HCT116 (cell line): ENCODE measurements at places on chromosomes 16 and 17.

GRCh38 chr17:38867179-38867967 lies 2.5 kb upstream of the LASP1 start:
- DNase-seq, result no peak

- no peak for DNase-seq
These were observed 267.6 kb downstream of the STX8 start for GRCh38 chr17:9308069-9308468.

DNA sequence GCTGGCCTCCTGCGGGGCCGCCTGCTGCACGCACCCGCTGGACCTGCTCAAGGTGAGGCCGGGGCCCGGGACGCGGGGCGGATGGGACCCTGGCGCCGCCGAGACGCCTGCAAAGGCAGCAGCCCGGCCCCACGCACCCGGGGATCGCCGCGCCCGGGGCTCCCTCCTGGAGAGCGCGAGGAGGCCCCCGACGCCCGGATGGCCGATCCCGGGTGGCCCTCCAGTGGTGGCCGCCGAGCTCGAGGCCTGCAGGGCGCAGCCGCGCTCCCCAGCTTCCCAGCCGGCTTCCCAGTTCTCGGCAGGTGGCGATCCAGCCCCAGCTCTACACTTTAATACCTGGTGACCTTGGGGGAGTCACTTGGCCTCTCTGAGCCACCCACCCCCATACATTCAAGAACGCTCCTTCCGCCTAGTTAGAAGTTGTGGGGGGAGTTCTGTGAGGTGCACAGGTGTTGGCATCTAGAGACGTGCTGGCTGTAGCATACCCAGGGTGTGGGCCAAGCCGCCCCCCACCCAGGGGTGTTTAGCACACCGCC lies 452 bp downstream of the SLC25A10 start:
- DNase-seq, result no peak

- no peak for DNase-seq
These were observed 18.4 kb downstream of the GPR179 start for GRCh38 chr17:38325221-38325851.

DNA sequence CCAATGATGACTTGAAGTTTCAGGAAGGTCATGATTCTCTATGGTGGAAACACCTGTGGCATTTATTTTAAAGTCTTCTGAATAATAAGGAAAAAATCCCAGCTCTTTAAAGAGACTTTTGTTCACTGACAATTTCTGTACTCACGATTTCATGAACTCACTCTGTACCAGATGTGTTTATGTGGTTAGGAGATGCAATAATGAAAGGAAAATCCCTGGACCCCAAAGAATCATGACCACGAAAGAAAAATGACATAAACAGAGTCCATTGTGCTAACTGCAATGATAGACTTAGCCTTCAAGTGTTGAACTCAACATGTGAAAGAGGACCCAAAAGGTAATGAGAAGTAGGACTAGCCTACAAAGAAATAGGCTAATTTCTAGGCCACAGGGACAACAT lies 947.5 kb downstream of the CDH11 start:
- DNase-seq, result no peak

DNA sequence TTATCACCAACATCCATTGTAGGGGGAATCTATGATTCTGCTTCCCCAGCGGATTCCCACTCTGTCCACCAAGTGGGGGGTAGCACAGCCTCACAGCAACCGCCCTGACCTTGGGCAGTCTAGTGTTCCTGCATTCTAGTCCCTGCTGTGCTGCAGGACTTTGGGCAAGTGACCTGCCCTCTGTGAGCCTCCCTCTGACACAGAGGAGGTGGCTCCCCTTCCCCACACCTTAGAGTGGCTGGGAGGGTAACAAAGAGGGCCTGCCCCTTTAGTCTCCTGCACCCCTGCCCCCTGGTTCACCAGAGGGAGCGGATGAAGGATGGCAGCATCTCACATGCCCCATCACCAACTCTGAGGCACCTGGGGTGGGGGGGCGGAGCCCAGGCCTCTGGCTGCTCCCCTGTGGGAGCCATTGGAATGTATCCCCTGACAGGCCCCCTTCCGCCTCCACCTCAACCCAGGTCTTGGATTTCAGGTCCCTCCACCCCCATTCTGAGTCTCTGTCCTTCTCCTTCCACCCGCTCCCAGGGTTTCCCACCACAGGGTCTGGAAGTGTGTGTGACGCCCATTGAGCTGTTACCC lies 10.1 kb downstream of the GAS2L2 start:
- no peak for DNase-seq

DNA sequence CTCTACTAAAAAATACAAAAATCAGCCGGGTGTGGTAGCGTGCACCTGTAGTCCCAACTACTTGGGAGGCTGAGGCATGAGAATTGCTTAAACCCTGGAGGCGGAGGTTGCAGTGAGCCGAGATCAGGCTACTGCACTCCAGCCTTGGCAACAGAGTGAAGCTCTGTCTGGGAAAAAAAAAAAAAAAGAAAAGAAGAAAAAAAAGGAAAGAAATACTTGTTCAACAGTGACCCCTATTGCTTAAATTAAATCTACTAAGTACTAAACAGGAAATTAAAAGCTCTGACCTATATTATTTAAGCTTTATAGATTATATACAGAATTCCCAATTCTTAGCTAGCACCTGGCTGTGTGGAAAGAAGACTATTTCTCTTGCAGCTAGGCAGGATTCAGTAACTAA lies 48.9 kb downstream of the FBXL20 start:
- DNase-seq, result no peak

GRCh38 chr16:79171931-79172705 lies 428.4 kb downstream of the MAF start:
- no peak for DNase-seq

GRCh38 chr17:42284566-42284965 lies 3.7 kb upstream of the STAT5A start:
- no peak for DNase-seq

DNA sequence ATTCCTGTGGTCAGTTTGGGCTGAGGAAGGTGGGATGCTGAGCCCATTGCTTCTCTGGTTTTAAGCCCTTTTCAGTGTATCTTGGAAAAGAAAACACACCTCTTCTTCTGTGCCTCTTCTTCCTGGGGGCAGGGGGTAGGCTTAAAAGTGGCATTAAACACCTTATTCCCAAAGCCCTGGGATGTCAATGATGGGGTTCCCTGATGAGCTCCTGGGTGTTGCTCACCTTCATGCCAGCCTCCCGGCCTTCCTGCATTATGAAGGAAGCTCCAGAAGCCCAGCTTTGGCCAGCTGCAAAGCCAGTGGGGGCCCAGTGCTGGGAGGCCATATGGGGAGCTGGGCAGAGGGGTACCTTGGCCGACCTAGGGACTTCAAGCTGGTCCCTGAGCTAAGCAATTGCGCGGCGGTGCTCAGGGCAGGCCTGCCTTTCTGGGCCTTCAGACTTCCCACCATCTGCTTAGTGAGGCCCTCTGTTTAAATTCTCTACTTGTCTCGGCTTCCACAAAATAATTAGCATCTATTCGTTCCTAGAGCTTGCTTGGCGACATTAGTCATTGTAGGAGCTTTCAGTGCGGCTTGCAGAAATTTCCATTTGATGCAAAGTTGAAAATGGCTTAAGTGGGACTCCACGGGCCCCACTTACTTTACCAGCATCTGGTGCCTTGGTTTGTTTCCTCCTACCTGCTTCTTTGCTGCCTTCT lies 121.7 kb upstream of the NLRP1 start:
- DNase-seq, result no peak

DNA sequence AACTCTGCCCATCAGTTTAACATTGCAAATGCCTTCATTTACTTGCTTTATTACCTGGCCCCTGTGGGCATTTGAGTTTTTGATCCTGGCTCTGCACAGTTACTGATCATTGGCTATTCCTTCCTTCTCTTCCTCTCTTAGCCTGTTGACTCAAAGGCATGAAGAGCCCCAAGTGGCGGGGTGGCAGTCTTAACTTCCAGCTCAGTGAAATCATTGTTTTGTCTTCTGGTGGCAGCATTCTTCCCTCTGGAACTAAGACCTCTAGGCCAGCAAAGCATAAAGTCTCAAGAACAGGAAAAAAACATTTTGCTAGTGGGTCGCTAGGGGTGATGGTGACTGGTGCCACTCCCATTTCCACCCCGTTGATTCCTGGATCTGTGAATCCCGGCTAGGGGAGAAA lies 52.3 kb upstream of the MRTFB start:
- DNase-seq, result no peak

DNA sequence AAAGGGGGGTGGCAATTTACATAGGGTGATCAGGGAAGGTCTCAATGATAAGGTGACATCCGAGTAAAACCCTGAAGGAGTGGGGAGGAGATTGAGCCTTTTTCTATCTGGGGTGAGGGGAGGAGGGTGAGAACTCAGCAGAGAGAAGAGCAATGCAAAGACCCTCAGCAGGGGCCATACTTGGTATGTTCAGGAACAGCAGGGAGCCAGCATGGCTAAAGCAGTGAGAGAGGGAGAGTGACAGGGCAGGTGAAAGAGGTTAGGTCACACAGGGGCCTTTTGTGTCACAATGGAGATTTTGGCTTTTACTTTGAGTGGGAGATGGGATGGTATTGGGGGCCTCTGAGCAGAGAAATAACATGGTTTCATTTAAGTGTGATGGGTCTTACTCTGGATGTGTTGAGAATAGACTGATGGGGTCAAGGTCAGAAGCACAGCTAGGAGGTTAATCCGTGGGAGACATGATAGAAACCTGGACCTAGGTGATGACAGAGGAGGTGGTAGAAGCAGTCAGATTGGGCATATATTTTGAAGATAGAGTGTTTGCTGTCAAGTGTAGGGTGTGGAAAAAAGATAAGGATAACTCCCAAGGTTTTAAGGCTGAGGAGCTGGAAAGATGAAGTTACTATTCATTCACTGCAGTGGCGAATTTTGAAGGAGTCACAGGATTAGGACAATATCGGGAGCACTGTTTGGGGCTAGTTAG lies 6.2 kb downstream of the SP2 start:
- DNase-seq, result no peak

DNA sequence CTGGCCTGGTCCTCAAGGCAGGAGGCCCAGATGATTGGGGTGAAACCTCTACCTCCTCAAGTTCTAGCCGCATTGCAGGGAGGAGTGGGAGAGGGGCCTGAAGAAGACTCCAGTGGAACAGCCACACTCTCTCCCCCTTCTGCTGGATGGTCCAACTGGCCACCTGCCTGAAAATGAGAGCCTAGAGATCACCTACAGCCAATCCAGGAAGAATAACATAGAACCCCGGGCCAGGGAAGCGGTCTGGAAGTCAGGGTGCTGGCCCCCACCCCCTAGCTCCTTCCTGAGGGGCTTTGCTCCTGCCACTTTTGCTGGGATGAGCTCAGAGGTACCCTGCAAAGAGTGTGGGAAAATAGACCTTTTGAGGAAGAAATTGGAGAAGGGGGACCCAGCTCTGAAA lies 1.8 kb downstream of the SLC6A2 start:
- DNase-seq, result no peak

DNA sequence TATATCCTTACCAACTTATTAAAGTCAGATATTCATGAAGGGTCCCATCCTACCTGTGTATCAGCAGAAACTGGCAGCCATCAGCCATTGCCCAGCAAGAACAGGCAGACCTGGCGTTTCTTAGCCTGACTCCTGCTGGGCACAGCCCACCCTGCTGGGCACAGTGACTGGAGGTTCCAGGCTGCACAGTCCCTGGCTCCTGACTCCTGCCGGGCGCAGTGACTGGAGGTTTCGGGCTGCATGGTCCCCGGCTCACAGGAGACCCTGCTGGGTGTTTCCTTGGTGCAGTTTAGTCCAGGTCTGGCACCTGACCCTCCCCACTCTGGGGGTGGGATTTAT lies 6.7 kb downstream of the TIMM22 start:
- no peak for DNase-seq

DNA sequence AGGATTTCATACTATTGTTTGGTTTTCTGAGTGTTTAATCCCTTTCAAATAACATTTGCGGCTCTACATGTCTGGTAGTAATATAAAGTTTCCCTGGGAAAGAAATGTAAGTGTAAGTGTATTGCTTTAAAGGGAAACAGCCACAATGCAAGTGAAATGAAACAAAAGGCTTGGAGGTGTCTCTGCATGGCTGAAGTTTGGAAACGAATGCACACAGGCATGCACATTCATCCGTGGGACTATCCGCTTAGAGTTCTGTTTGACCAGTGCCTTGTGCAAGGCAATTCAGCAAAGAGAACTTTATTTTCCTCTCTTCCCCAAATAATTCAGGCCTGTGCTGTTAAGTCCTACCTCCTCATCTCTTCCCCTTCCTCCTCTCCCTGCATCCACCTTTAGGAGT lies 56.1 kb upstream of the MRTFB start:
- no peak for DNase-seq

GRCh38 chr16:1553946-1554825 lies 20.7 kb downstream of the TMEM204 start:
- no peak for DNase-seq

DNA sequence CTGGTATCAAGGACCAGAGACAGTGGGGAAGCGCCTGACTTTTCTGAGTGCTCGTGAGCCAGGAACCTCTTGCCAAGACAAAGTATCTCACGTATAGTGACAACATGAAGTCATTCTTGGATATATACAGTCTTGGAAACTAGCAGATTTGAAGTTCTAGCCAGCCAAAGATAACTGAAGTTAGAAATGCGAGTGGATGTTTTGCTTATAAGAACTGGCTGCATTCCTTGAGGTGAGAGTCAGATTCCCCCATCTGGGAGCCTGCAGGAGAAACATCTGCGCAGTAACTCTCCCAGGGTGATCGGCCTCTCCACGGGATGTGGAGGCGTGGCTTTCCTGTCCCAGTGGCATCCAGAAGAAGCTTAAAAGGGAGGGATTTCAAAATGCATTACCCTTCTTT lies 89.8 kb downstream of the SHISA6 start:
- DNase-seq, result no peak
